ENCODE measurements at places on chromosomes 16 and 17.

DNA sequence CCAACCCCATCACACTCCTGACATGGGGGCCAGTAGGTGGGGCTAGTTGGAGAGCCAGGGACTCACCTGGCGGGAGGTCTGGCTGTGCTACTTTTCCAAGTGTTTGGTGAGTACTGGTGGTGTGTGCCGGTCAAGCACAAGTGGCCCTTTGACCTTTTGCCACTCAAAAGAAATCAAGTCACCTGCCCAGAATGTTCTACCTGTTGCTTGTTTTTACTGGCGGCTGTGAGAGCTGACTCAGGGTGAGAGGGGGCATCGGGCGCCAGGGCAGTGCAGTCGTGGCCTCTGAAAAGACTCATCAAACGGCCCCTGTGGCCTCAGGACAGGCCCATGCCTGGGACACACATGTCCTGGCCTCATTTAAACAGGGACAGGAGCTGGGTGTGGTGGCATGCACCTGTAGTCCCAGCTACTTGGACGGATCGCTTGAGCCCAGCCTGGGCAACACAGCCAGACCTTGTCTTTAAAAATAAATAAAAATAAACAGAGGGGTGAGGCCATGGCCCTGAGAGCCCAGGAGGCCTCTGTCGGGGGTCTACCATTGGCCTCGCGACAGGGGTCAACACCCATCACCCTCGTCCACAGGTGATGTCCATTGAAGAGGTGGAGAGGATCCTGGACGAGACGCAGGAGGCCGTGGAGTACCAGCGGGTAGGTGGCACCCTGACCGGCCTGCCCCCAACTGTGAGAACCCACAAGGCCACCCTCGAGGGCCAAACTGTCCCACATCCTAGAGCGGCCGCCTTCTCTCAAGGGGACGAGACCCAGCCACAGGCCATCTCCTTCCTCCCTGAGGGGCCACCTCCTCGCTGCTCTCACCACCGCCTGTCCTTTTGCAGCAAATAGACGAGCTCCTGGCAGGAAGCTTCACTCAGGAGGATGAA lies 5.0 kb downstream of the CHMP6 start:
- DNase-seq: no peak

DNA sequence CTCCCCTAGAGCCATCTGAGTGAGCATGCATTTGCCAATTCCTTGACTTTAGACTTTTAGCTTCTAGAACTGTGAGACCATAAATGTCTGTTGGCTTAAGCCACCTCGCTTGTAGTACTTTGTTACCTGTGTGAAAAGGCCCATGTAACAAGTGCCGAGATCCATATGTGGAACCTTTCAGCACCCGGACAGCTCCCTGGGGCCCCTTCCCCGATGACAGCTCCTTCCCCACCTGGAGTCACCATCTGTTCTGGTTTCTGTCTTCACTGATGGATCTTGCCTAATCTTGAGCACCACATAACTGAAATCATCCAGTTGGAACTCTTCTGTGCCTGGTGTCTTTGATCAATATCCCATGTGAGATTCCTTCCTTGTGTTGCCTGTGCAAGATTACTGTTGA lies 78.9 kb upstream of the EEF2KMT start:
- DNase-seq: peak; percentile 72

DNA sequence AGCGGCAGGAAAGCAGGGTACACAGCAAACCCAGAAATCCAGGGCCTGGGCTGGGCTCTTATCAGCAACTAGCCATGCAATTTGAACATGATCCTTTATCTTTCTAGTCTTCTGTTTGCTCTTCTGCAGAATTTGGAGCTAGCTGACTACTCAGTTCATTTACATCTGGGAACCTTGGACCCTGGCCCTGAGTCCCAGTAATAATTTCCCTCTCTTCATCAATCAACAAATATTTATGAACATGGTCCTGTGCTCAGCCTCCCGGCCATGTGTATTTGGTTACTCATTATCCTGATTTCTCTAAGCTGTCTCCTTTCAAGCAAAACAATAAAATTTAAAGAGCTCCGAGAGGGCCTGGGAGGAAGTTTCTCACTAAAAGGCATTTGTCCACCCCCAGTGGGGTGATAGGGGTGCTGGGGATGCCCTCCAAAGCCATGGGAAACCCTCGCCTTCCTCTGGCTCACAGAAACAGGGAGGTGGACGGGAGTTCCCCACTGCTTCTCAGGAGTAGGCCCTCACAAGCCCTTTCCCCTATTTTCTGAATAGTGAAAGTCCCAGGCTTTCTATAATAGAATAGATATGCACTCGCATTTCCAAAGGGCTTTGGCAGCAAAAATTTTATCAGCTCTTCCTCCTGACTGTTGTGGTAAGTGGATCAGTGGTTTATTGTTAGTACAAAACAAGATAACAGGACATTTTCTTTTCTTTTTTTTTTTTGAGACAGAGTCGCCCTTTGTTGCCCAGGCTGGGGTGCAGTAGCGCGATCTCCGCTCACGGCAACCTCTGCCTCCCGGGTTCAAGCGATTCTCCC lies 6.9 kb upstream of the WDR59 start:
- DNase-seq: no peak

DNA sequence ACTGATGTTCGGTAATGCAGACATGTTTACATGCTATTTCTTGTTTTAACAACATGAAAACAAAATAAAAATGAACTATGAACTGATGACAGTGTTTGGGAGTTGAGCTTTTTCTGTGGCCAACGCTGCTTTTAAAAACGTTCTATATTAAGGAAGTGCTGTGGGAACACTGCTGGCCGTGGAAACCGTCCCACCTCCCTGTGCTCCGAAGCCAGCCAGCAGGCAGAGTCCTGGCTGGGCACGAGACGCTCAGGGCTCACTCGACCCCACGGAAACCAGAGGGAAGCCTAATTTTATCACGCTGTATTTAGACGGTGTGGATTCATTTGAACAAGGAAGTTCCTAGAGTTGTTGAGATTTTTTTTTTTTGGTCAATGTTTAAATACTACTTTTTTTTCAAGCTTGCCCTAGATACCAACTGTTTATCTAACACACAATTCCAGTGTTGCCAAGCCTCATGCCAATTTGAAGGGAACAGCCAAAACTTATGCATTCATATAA lies 25.8 kb downstream of the ADCY9 start:
- no peak for DNase-seq

DNA sequence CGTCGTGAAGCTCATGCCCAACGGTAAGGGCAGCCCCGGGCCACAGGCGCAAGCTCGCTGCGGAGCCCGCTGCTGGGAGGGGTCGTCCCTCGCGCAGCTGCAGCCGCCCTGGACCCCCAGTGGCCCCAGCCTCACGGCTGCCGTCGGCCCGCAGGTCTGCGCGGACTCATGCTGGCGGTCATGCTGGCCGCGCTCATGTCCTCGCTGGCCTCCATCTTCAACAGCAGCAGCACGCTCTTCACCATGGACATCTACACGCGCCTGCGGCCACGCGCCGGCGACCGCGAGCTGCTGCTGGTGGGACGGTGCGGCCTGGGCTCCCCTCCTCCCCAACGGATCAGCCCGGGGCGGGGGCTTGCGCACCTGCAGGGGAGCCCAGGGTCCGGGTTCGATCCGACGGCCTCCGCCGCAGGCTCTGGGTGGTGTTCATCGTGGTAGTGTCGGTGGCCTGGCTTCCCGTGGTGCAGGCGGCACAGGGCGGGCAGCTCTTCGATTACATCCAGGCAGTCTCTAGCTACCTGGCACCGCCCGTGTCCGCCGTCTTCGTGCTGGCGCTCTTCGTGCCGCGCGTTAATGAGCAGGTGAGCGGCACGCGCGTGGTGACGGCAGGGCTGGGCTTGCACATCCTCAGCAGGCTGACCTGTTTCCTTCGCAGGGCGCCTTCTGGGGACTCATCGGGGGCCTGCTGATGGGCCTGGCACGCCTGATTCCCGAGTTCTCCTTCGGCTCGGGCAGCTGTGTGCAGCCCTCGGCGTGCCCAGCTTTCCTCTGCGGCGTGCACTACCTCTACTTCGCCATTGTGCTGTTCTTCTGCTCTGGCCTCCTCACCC lies 5.8 kb downstream of the SLC5A2 start:
- no peak for DNase-seq

All from H1 (cell line).